ENCODE measurements at places on chromosomes 1 and 21.

DNA sequence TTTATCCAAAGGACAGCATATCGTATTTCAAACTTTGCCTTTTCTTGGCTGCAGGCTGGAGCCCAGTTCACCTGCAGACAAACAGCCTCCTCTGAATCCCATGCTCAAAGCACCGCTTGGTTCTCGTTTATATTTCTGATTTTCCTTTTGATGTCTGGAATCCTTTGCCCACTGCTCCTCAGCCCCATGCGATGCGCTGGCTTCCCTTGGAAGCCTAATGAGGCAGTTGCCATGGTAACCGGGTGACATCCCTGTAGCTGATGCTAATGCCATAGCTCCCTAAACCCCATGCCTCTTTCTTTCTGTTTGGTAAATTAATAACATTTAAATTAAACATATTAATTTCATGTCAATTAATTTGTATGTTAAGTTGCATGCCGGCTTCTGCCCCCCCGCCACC is 327.1 kb downstream of the PRDM2 start:
- peak; percentile 54 for DNase-seq

DNA sequence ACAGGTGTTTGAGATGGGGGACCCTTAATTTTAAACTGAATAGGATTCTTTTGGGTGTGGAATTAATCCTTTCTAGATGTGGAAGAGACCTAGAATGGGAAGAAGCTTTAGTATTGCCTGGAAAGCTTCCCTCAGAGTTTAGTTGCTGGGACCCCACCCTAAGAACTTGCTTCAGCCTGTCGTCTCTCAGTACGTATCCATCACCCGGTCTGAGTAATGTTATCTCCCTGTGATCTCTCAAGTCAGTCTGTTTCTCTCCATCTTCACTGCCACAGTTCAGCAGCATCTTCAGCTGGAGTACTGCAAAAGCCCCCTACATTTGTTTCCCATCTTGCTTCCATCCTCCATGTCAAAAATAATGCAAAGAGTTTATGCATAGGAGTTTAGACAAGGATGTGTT is 28.9 kb downstream of the CNST start:
- DNase-seq: no peak

DNA sequence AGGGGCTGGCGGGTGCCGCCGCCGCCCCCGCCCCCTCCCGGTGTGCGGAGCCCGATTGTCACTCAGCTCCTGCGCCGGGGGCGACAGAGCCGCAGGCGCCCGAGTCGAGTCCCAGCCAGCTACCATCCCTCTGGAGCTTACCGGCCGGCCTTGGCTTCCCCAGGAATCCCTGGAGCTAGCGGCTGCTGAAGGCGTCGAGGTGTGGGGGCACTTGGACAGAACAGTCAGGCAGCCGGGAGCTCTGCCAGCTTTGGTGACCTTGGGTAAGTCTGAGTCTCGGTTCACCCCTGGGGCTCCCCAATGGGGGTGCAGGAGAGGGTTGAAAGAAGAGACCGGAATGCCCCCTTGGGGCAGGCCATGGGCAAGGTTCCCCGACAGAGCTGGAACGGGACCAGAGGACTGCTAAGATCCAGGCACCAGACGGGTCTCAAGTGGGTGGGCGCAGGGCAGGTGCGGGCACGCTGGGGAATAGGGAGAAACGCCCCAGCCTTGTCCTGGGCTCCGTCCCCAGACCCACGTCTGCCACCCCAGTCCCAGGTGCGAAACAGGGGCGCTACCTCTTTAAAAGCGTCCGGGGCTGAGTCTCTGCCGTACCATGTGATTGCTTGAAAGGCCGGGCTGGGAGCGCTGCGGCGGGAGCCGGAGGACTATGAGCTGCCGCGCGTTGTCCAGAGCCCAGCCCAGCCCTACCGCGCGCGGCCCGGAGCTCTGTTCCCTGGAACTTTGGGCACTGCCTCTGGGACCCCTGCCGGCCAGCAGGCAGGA is at the start of gene ADORA1:
Gene ADORA1, plus strand, starts transcription at position 61 of the 765 bp plus-strand sequence. CDS start 1,116 bp downstream, outside the sequence.
- peak; percentile 88 for DNase-seq

DNA sequence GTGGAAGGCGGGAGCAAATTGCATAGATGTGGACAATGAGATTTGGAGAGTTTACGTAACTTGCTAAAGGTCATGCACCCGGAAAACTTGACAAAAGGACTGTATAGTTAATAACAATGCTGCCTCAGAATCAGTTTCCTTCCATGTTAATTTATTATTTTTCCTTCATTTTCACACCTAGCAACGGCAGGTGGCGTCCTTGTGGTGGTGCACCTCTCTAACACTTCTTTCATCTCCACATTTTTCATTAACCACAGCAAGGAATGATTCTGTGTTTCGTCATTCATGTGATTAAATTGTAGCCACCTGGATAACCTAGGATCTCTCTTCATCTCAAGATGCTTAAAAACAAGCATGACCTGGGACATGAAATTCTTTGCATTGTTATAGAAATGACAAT is 2133.0 kb downstream of the NCAM2 start:
- no peak for DNase-seq

- no peak for DNase-seq
These were observed 255.1 kb upstream of the CXADR start for GRCh38 chr21:17257784-17258183.

- no peak for DNase-seq
These were observed 42.7 kb upstream of the TMEM51 start for GRCh38 chr1:15110867-15111230.
